Testis (tissue), 5 donors: ENCODE measurements at places on chromosomes 5 and 9. TPM values are rescaled to one million over a fixed set of nuclear protein-coding genes. Genes with fewer than 3 reads are reported as not detected.

The SPAG8 gene
- 27.0 TPM for total RNA-seq

GRCh38 chr9:92132501-92132900, 17.3 kb upstream of the SPTLC1 start:
- no peak overlapping the region for H3K4me3 ChIP-seq
- H3K4me1 ChIP-seq: peaks cover 7% of the 10 kb centered on the region
- DNase-seq: no peak
- no peaks in the 10 kb centered on the region for H3K27me3 ChIP-seq
- no peak overlapping the region for H3K27ac ChIP-seq

The C9orf43 gene
- 41.7 TPM for total RNA-seq

GRCh38 chr5:173923218-173924095, 35.3 kb downstream of the CPEB4 start:
- no peak overlapping the region for H3K4me3 ChIP-seq
- H3K27ac ChIP-seq: peak overlapping the region; percentile 83
- peak; percentile 40 for DNase-seq
- peaks cover 61% of the 10 kb centered on the region for H3K4me1 ChIP-seq
- no peaks in the 10 kb centered on the region for H3K36me3 ChIP-seq

DNA sequence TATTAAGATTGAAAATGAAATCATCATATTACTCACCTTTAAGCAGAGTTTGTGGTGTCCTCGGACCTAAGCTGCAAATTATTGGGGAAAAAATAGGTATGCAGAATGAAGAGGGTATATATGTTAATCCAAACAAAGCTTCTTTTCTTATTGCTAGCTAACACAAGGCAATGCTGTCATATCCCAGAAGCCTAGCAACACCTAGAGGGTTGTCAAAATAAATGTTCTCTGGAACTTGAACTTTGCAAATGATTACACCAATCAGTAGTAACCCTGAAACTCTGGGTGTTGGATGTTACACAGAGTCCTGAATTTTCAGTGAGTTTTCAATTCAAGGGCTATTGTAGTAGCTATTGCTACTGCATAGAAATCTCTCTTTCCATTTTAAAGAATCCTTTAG, at the start of gene C6:
C6 (minus strand) TSS at position 193 of the 400 bp plus-strand sequence. CDS start 10,302 bp downstream, outside the sequence.
- no peak within 1 kb of the TSS for H3K27ac ChIP-seq
- DNase-seq: no peak
- H3K27me3 ChIP-seq: no peaks in the 10 kb centered on the region
- no peak within 1 kb of the TSS for H3K4me3 ChIP-seq

DNA sequence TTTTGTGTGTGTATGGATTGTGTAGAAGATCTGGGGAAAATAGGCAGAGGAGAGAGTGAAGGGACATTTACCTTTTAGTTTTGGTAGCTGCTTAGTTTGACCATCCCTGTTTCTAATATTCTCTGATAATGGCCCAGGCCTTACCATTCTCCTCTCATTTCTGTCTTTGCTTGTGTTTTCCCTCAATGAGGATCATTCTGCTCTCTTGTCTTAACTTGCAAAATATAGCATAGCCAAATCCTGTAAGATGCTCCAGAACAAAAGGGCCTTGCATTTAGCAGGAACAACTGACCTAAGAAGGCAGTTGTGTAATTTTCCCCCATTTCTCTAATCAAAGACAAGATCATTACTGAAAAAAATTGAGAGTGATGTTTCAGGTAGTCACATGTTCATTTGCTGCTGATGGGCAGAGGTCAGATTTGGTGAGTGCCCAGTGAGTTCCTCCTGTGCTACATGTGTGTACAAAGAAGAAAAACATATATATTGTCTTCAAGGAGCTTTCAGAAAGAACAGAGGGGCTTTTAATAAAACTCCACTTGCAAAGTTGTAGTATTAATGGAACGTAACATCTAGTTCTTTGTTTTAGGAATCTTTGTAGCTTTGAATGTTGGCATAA, 139.5 kb downstream of the KDM4C start:
- H3K36me3 ChIP-seq: no peaks in the 10 kb centered on the region
- H3K27ac ChIP-seq: no peak overlapping the region
- H3K4me1 ChIP-seq: no peaks in the 10 kb centered on the region
- H3K27me3 ChIP-seq: no peaks in the 10 kb centered on the region
- no peak for DNase-seq

The SPAAR gene
- 56.9 TPM for total RNA-seq

- H3K27ac ChIP-seq: peak overlapping the region; percentile 86
- peak overlapping the region; percentile 62 for H3K4me3 ChIP-seq
- no peaks in the 10 kb centered on the region for H3K36me3 ChIP-seq
- peak; percentile 41 for DNase-seq
- H3K27me3 ChIP-seq: no peaks in the 10 kb centered on the region
- H3K4me1 ChIP-seq: peaks cover 20% of the 10 kb centered on the region
Observed at GRCh38 chr9:93577975-93578682, 1.7 kb downstream of the PHF2 start.

GRCh38 chr5:150410524-150411244, 2.0 kb downstream of the CD74 start:
- peak overlapping the region; percentile 85 for H3K27ac ChIP-seq
- no peaks in the 10 kb centered on the region for H3K27me3 ChIP-seq
- DNase-seq: peak; percentile 81
- no peaks in the 10 kb centered on the region for H3K36me3 ChIP-seq

DNA sequence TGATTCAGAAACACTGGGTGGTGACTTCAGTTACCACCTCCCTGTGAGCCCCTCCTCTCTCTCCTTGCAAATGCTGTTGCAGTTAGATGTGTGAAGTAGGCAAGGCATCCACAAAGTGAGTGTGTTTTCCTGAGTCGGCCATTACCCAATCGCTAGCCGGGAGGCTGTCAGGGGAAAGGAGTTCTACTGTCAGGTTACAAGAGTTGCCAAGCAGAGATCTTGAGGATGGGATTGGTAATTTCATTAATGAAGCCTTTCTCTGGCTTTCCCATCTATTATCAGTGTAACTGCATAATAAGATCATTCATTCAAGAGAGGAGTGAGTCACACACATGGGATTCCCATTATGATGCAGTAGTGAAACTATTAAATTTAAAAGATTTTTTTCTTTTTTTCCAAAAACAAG, 106.9 kb downstream of the GLDC start:
- no peaks in the 10 kb centered on the region for H3K4me1 ChIP-seq
- H3K27me3 ChIP-seq: no peaks in the 10 kb centered on the region
- no peak for DNase-seq
- no peak overlapping the region for H3K4me3 ChIP-seq
- H3K27ac ChIP-seq: no peak overlapping the region
- H3K36me3 ChIP-seq: no peaks in the 10 kb centered on the region

- DNase-seq: no peak
- no peak overlapping the region for H3K27ac ChIP-seq
- no peak overlapping the region for H3K4me3 ChIP-seq
- H3K36me3 ChIP-seq: no peaks in the 10 kb centered on the region
- H3K4me1 ChIP-seq: peaks cover 5% of the 10 kb centered on the region
Observed at GRCh38 chr5:69374911-69375446, 5.4 kb downstream of the RAD17 start.

The SPATA31A3 gene
- total RNA-seq: 1.9 TPM

The FOXD4L3 gene
- total RNA-seq: not detected

The CDO1 gene
- 45.0 TPM for total RNA-seq

GRCh38 chr9:83649080-83649479, 26.1 kb downstream of the IDNK start:
- peak; percentile 63 for DNase-seq
- no peak overlapping the region for H3K27ac ChIP-seq
- H3K4me3 ChIP-seq: no peak overlapping the region
- H3K4me1 ChIP-seq: no peaks in the 10 kb centered on the region
- no peaks in the 10 kb centered on the region for H3K27me3 ChIP-seq

- H3K36me3 ChIP-seq: no peaks in the 10 kb centered on the region
- no peaks in the 10 kb centered on the region for H3K27me3 ChIP-seq
- H3K27ac ChIP-seq: no peak overlapping the region
- no peak overlapping the region for H3K4me3 ChIP-seq
Observed at GRCh38 chr9:36396985-36397384, 3.1 kb downstream of the RNF38 start.

- H3K27ac ChIP-seq: no peak overlapping the region
- H3K36me3 ChIP-seq: no peaks in the 10 kb centered on the region
- H3K4me3 ChIP-seq: no peak overlapping the region
- H3K4me1 ChIP-seq: peaks cover 40% of the 10 kb centered on the region
Observed at GRCh38 chr9:98971168-98971914, 27.6 kb downstream of the COL15A1 start.

The STPG3 gene
- 14.6 TPM for total RNA-seq

GRCh38 chr5:166561759-166562158, 1729.7 kb upstream of the WWC1 start:
- DNase-seq: no peak
- H3K27me3 ChIP-seq: no peaks in the 10 kb centered on the region
- no peak overlapping the region for H3K4me3 ChIP-seq
- no peaks in the 10 kb centered on the region for H3K36me3 ChIP-seq

GRCh38 chr5:168447808-168448207, 38.5 kb upstream of the RARS1 start:
- DNase-seq: no peak
- H3K4me1 ChIP-seq: no peaks in the 10 kb centered on the region
- H3K27ac ChIP-seq: no peak overlapping the region
- no peaks in the 10 kb centered on the region for H3K27me3 ChIP-seq
- no peak overlapping the region for H3K4me3 ChIP-seq
- no peaks in the 10 kb centered on the region for H3K36me3 ChIP-seq

DNA sequence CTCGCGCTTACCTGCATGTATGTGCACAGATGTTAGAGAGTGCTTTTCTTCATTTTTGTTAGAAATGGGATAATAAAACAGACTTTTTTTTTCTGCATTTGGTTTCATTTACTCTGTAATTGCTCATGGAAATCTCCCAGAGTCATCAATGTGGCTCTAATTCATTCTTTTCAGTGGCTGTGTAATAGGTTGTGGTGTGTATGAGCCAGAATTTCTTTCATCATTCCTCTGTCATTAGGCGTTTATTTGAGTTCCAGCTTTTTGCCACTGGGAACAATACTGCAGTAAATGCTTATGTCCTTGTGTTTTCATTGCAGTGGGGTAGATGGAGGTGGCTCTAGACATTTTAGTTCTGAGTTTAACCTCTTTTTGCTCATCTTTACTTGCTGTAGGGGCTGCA, 118.9 kb downstream of the NXNL2 start:
- H3K27me3 ChIP-seq: no peaks in the 10 kb centered on the region
- no peaks in the 10 kb centered on the region for H3K36me3 ChIP-seq
- no peak for DNase-seq
- H3K27ac ChIP-seq: no peak overlapping the region

GRCh38 chr5:10725636-10726035, 35.4 kb downstream of the DAP start:
- H3K27ac ChIP-seq: no peak overlapping the region
- H3K27me3 ChIP-seq: no peaks in the 10 kb centered on the region
- DNase-seq: no peak
- no peak overlapping the region for H3K4me3 ChIP-seq
- H3K36me3 ChIP-seq: no peaks in the 10 kb centered on the region
- no peaks in the 10 kb centered on the region for H3K4me1 ChIP-seq

DNA sequence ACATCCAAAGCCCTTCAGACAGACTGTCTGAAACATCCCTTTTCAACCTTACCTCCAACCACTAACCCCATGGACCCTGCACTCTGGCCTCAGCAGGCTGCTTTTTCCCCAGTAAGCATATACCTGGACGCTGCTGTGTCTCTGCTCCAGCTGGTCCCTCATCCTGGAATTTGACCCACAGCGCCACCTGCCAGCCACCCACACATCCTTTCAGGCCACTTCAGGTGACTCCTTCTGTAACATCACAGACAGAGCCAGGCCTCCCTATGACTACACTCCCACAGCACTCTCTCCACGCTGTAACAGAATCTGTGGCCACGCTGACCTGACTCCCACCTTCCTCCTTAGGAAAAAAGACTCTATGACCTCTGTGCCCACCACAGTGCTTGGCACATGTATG, 3.4 kb downstream of the MGAT1 start:
- no peak for DNase-seq
- peaks cover 43% of the 10 kb centered on the region for H3K4me1 ChIP-seq
- no peaks in the 10 kb centered on the region for H3K27me3 ChIP-seq

DNA sequence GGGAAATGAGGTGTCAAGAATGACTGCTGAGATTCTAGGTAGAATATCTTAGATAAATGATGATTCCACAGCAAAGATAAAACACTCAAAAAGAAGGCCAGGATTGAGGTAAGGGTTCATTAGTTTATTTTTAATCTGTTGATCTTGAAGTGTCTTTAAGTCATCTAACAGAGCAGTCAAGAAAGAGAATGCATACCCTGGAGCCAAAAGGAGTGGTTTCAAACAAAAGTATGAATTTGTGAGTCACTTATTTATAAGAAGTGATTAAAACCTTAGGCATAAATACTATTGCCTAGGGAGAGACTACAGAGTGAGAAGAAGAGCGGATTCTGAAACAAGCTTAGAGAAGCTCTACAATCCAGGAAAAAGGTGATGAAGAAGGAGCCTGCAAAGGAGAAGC, 541.0 kb downstream of the DTWD2 start:
- DNase-seq: no peak
- H3K4me1 ChIP-seq: no peaks in the 10 kb centered on the region
- H3K4me3 ChIP-seq: no peak overlapping the region
- H3K27me3 ChIP-seq: no peaks in the 10 kb centered on the region
- no peaks in the 10 kb centered on the region for H3K36me3 ChIP-seq
- H3K27ac ChIP-seq: no peak overlapping the region

DNA sequence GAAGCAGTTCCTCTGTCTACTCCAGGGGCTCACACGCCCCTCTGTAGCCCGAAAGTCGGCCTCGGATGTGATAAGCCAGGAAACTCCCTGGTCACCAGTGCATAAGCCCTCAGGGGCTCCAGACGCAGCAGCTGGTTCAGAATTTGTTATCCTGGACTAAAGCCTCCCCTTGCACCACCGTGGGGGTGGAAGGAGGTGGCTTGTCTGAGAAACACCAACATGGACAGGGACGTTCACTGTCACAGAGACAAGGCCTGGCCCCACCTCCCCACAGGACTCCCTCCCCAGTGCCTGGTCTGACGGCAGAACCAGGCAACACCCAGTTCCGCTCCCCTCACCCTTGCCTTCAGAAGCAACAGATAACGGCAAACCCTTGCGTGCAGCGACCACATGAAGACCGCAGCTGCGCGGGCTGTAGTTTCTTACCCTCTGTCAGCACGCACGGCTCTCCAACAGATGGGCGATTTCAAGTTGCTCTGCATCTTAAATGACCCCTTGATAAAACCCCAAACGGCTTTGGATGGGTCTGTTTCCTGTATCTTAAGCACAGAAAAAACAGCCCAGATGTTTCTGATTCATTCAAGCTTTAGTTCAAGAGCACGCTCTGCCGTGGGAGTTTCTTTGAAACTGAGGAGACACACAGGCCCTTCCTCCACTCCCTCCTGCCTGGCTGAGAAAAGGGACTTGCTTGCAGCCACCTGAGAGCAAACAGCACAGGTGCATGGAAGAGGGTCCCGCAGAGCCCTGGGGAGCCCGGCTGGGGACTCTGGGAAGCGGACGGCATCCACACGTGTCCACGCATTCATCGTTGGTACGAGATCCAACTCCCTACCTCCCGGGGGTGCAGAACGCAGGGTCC, 44.7 kb upstream of the NKD2 start:
- peaks cover 7% of the 10 kb centered on the region for H3K4me1 ChIP-seq
- DNase-seq: no peak
- no peak overlapping the region for H3K27ac ChIP-seq
